Cerebellar cortex (tissue), 1 donor: ENCODE measurements at places on chromosomes 16 and 17.
A peak's percentile ranks its signal among the peaks of the same experiment; 100 is the strongest.

- DNase-seq: peak; percentile 90
Measured at GRCh38 chr17:81416612-81417011, 21.4 kb downstream of the BAHCC1 start.

GRCh38 chr17:28722417-28723158 lies 2.8 kb downstream of the RPL23A start:
- DNase-seq: no peak

DNA sequence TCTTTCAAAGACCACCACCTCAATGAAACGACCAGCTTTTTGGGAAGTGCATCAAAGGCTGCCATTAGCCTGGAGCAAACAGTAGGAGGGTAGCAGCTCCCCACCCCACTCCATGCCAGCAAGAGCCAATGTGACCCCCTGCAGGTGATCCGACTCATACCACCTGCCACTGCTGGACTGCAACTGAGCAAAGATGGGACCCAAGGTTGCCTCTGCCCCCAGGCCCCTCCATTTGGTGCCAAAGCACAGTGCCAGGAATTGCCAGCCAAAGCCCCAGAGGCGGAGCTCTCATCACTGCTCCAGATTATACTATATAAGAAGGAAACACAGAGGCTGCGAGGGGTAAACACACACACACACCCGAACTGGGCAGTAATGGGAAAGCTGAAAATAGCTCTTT lies 8.3 kb downstream of the PITPNM3 start:
- no peak for DNase-seq

GRCh38 chr16:29830774-29831173 lies 10.5 kb downstream of the MVP start:
- no peak for DNase-seq

DNA sequence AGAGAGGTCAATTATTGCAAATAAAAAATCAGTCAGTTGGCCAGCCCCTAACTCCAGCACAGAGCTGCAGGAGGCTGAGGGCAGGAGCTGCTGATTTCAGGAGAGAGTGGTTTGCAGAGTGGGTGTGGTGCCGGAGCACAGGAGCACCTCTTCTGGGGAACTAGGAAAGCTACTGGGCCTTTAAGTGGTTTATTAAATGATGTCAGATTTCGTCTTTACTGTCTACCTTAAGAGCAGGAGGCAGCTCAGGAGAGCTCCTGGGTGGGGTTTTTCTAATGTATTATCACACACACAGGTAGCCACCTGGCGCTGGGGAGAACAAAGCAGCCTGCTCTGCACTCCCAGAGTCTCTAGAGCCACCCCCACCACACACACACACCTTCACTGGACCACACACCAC lies 11.5 kb upstream of the HAS3 start:
- no peak for DNase-seq

GRCh38 chr16:49674990-49675389 lies 180.9 kb downstream of the ZNF423 start:
- DNase-seq: no peak

DNA sequence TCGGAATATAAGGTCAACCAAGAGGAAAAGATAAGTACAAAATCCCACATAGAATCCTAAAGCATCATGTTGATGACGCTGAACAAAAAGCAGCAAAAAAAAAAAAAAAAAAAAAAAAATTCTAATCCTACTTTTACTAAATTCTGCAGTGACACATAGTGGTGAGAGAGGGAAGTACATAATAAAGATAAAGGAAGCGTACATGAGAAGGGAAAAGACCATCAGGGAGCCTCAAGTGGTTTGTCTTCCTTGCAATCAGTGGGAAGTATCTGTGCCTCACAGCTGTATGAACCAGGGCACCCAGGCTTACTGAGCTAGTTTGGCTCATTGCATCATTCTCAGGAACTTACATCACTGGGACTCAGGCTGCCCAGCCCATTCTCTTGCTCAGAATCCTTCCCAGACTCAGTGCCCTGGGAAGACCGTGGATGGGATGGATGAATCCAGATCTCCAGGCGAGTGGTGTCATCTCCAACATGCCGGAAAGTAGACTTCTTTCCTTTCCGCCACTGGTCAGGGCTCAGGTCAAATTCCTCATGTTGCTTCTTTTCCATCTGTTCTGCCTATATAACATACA lies 21.2 kb downstream of the SMG6 start:
- peak; percentile 67 for DNase-seq
